ENCODE measurements at places on chromosomes 7 and 10.
A peak's percentile ranks its signal among the peaks of the same experiment; 100 is the strongest.

DNA sequence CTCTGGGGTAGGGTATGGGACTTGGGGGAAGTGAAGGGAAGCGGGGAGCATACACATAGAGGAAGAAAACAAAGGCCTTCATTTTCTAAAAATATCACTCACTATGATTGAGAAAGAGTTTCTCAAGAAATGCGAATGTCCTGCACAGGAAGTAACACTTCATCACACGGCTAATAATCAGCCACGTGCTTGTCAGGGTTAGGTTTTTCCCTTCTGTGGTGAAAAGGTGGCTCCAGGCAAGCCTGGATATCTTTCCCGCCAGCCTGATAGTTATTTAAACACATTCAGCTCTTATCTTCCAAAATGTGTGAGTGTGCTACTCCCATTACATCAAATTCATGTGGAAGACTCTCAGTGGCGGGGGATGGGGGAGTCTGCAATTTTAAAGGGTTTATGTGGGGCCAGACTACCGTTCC is 166.4 kb upstream of the ADO start:
- no peak for DNase-seq

- DNase-seq: no peak
These were observed 24.5 kb upstream of the GOLGA7B start for GRCh38 chr10:97825020-97825760.

DNA sequence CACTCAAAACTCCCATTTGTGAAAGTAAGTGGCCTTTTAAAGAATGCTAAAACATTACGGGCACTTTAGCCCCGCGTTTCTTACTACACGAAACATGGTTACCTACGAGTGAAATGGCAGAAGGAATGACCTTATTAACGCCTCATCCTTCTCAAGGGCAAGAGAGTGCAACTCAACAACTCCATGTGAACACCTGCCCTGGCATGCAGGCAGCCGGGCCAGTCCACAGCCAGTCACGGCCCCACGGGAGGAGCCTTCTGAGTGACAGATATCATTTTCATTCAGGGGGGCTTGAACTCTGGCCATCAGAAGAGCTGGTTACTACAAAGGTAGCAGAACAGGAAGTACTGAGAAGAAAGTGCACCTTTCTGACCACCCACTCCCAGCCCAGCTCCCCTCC is 236.1 kb downstream of the PTPRN2 start:
- DNase-seq: no peak

- DNase-seq: no peak
These were observed 11.3 kb upstream of the STMP1 start for GRCh38 chr7:135650831-135651573.

DNA sequence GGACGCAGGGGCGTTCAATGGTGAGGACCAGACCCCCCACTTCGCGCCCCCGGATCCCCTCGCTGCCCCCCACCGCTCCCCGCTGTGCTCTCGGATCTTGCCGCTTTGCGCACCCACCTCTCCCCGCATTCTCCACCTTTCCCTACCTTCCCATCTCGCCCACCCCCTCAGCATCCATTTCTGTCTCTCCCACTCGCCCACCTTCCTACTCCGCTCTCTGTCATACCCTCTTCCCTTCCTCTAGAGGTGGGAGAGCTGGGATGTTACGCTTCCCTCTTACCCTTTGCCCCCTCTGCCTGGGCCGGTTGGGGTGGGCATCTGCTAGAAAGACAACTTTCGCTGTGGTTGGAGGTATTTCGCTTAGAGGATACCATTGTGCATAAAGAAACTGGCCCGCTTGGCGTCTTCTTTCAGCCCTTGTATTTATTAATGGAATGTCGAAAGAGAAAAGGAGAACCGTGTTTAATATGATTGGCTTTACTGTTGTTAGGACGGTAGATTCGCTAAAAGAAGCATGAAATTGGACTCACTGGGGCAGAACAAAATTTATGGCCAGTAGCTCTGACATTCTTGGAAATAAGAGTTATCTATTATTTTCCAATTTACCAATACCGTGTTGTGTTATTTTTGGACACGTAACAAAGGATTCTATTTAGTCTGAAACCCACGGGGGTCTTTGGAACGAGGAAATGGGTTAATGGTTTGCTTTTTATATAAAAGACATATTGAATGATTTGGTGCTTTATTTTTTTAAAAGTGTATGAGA is 873 bp downstream of the PRKAR2B start:
- DNase-seq: peak; percentile 56

DNA sequence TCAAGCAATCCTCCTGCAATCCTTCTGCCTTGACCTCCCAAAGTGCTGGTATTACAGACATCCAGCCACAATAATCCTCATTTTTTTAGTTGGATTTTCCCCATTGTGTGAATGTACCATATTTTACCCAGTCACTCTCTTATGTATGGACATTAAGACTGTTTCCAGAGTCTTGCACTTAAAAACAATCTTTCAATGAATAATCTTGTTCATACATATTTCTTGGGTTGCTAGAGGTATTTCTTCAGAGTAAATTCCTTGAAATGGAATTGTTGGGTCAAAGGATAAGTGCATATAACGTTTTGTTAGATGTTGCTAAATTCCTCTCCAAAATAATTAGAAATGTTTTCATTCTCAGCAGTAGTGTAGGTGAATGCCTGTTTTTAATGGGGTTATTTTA is 283.1 kb upstream of the KAT6B start:
- no peak for DNase-seq

GRCh38 chr10:34526758-34527730 is 288.1 kb downstream of the PARD3 start:
- DNase-seq: peak; percentile 87

DNA sequence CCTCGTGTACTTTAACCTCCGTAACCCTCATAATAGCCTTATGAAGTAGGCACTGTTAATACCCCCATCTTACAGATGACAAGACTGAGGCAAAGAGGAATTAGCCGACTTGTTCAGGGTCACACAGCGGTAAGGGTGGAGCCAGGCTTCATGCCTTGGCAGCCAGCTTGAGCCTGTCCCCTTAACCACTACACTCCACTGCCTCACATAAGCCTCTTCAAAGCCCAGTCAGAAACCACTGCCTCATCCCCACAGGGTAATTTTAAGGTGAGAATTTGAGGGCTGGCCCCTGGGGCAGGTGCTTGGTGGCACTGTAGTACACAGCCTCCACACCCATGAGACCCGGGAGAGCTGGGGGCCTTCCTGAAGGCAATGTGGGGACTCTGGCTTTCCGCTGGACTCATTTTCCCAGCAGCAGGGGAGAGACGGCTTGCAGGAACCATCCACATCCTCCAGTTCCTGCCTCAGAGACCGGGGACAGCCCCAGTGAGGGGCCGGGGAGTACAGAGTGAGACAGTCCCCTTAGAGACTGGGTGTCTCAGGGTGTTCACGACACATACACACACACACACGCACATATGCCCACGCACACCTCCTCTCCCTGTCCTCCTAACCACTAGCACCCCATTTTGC is 7.6 kb upstream of the C10orf105 start:
- DNase-seq: no peak

DNA sequence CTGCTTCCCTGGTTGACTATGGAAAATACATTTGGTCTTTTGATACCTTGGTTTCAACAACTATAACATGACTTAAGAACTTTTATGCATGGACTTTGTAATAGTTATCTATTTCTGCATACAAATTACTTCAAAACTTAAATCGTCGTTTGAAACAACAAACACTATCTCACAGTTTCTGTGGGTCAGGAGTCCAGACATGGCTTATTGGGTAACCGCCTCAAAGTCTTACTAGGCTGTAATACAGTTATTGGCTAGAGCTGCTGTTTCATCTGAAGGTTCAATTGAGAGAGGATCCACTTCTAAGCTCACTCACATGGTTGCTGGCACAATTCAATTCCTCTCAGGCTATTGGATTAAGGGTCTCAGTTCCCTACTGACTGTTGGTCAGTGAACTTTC is 135.1 kb downstream of the LYZL1 start:
- DNase-seq: no peak

DNA sequence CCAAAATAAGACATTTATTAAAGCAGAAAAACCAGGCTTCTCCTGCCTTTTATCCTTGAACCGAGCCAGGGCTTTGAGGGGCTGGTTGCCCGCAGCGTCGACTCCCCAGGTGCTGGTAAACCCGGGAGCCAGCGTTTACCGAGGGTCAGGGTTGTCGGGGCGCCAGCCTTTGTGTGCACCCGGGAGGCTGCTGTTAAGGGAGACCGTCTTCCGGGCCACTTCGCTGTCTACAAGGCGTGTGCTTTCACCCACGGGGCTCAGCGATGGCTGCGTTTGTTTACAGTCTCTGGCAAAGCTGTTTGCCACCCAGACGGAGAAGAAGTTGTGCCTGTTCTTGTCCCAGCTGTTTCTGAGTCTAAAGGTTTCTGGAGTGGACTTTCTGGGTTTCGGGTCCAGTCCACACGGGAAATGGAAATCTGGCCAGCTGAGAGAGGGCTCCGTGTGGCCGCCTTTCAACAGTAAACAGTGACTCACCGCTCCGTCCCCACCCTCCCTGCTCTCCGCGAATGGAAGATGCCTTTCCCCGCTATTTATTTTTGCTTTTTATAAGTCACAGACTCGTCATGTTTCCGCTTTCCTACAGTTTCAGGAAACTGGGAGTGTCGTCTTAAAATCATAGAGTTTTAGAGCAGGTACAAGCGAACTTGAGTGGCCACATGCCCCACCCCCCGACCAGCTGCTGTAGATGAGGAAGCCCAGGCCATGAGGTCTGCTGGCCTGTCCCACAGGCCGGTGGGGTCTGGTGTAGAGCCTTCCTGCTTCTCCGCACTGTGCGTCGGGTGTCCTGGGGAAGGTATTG is 2.2 kb downstream of the MAFK start:
- DNase-seq: peak; percentile 73

DNA sequence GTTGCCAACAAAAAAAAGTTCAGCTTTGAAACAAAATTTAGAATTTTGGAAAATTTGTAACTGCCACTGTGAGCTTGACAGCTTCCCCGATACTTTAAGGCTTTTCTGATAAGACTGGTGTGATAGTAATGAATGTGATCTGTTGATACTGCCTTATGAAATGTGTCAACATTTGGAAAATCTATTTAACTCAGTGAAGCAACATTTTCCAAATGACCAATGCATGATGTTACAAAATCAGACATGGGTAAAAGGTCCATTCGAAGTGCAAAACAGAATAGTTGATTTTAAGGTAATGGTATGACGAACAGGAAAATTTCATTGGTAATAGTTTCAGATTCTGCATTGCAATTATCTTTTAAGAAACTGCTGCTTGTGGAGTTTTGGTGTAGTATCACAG is 175.4 kb downstream of the SEM1 start:
- DNase-seq: no peak

DNA sequence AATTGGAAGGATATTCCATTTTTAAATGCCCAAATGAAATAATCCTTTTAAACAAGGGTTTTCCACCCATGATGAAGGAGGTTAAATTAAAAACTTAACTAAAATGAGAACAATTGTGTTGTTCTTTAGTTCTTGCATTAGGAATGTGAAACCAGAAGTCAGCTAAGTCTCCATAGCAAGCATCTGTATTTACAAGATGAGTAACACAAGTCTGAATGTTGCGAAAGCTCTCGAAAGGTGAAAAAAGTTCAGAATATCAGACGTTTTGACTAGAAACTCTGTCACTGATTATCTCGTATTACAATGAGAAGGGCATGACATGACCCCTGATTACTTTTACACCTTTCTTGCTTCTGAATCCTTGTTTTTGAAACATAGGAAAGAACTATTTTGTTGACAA is 149.6 kb downstream of the BICC1 start:
- DNase-seq: no peak

DNA sequence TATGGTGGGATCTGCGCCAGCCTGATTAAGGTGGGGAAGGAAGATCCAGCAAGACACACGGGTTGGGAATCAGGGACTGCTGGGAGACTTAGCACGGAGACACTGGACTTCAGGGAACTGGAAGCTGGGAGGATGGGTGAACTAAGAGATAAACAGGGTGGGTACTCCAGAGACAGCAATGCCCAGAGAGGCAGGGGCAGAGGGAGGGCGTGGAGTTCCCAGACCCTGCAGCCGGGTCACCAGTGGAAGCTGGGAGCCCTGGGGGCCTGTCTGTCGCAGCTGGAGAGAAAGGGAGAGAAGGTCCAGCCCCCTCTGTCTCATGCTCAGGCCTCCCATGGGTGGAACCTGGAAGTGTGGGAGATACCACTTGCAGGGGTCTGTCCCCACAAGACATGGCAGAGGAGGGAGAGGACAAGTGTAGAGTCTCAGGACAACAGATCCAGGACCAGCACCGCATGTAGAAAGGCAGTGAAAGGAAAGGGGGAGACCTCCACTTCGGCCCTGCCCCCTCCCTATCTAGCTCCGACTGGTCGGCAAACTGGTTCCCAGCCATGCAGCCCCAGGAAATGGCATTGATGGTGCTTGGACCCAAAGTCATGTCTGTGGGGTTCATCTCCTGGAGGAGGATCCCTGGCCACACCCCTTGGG is 44.4 kb downstream of the AOC1 start:
- no peak for DNase-seq

DNA sequence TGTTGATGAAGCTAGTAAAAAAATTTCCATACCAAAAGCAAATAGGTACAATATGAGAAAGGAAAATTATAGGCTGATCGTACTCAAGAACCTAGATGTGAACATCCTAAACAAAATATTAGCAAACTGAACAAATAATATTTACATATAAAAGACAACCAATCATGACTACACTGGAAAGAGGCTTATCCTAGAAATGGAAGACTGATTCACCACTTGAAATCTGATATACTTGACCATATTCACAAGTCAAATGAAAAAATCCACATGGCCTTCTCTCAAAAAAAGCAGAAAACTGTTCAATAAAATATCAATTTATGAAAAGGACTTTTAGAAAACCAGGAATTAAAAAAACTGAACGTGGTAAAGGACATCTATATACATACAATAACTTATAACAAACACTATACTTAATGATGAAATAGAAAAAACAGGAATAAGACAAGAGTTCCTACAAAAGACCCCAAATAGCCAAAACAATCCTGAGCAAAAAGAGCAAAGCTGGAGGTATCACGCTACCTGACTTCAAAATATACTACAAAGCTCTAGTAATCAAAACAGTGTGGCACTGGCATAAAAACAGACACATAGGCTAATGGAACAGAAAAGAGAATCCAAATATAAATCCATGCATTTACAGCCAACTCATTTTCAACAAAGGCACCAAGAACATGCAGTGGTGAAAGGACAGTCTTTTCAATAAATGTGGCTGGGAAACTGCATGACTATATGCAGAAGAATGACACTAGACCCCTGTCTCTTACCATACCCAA is 29.2 kb upstream of the FAM180A start:
- no peak for DNase-seq

DNA sequence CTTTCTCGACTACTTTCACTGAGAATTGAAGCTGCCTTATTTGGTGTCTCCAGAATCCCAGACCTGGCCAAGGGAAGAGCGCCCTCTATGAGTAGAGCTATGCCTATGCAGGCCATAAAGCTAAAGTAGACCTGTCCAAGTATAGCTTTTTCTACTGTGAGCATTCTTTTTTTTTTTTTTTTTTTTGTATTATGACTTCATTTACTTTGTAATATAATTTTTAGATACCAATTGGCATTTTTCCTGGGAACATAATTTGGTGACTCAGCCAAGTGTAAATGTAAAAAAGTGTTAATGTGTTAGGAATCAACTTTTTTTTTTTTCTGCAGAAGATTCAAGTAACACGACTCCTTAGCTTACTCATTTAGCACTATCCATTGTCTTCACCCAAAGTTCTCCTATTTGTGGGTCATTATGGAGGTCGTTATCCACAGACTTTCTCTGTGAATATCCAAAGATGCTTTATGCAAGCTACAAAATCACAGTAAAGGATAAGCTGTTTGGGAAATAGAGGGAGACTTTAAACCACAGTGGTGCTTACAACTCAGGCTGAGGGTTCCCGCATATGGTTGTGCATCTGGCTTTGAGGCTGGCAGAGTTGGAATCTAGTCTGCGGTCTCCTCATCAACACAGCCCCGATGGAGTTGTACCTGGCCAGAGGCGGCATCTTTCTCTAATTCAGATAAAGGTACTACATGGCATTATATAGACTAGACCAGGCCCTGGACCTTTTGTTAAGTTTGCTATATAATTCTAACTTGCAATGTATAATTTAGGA is 1040.2 kb upstream of the SORCS1 start:
- DNase-seq: peak; percentile 62

All from A673 (cell line).